Mammary epithelial cell (primary cell): ENCODE measurements at places on chromosomes 16 and 17. TPM values are rescaled to one million over a fixed set of nuclear protein-coding genes. Genes with fewer than 3 reads are reported as not detected.

The MYO15A gene
- total RNA-seq: 0.67 TPM

The LPCAT2 gene
- 173 TPM for total RNA-seq

GRCh38 chr17:13643180-13643579 is 41.5 kb upstream of the HS3ST3A1 start:
- no peak for DNase-seq

The SOST gene
- not detected for total RNA-seq

The KCNJ18 gene
- total RNA-seq: not detected

GRCh38 chr16:29012913-29013553 is 28.2 kb downstream of the LAT start:
- DNase-seq: no peak

DNA sequence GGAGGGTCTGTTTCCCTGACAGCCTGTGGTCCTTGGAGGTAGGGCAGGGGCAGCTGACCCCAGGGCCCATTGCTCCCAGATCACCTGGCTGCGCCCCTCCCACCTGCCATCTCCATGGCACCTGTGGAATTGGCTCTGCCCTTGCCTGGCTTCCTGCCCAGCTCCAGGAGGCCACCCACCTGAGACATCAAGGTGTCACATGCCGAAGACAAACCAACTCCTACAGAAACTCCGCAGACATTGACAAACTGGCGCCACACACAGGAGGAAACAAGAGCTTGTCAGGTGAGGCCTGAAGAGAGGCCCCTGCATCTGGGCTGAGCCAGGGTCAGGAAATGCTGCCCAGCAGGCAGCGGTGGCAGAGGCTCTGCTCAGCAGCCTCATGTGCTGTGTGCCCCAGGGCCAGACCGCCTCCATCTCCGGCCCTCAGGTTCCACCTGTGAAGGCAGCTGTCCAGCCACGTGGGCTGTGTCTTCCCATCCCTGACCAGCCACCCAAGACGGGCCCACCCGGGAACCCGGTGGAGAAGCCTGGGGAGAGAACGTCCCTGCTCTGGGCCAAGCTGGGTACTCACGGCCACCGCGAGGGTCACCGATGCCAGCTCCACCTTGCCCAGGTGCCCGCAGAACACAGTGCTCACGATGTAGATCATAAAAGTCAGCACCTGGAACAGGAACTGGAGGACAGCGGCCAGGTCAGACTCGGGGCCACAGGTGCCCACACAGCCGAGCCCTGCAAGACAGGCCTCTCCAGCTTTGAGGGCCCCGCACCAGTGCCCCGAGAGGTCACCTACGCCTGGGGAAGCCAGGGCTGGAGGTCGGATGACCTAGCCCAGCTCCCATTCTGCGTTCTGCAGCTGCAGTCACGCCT is 1.6 kb downstream of the SLC47A2 start:
- no peak for DNase-seq

DNA sequence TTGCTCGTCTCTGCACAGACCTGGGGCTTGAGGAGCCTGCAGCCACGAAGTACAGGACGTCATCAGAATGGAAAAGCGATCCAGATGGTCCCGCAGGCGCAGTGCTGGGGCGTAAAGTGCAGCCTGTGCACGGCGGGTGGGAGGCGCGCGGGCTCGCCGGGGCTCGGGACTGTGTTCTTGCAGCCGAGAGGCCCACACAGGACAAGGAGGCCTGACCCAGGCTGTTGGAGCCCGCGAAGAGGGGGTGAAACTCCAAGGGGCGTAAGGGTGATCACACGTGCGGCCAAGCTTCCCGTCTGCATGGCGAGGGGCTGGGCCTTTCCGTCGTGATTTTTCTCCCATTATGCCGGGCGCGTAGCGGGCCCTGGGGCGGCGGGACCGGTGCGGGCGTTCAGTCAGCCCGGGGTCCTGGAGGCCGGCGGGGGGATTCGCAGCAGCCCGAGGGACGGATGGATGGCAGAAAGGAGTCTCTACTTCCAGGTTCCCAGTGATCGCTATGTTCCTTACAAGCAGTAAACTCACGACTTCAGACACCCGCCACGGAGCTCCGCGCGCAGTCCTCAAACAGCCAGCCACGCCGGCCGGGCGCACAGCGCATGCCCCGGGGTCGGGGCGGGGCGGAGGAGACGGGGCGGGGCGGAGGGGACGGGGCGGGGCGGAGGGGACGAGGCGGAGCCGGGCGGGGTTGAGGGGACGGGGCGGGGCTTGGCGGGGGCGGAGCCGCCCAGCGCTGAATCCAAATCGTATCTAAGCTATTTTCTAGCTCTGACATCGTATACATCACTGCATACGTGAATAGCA is 141.0 kb upstream of the KCNJ18 start:
- DNase-seq: peak; percentile 69

The CKLF gene
- total RNA-seq: 26.8 TPM

DNA sequence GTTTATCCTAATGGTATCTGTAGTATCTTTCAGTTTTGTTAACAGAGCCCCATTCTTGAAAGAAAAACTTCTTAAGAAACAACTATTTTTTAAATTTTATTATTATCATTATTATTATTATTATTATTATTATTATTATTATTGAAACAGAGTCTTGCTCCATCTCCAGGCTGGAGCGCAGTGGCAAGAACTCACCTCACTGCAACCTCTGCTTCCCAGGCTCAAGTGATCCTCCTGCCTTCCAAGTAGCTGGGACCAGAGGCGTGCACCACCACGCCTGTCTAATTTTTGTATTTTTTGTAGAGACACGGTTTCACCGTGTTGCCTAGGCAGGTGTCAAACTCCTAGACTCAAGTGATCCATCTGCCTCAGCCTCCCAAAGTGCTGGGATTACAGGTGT is 23.4 kb downstream of the SUPT6H start:
- no peak for DNase-seq

The PCYT2 gene
- 19.7 and 48.7 TPM in 2 replicates for total RNA-seq

DNA sequence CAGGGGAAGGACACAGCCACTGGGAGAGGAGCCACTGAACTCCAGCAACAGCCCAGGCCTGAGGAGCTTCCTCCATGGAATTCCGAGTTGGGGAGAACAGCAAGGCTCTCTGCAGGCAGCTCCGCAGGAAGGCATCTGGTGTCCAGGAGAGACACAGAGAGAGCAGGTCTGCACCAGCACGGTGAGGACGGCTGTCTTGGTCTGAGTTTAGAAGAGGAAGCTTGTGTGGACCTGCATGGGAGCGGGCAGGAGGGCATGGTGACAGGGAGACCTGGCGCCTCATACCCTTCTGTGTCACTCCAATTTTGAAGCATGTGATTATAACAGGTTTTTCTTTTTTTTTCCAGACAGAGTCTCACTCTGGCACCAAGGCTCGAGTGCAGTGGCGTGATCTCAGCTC is 6.4 kb downstream of the SLC38A10 start:
- DNase-seq: no peak

GRCh38 chr17:73835605-73836004 is 191.4 kb upstream of the SDK2 start:
- DNase-seq: no peak

The CDH8 gene
- 0.37 TPM in 1 of 2 replicates, not detected in the other for total RNA-seq

The PRAC2 gene
- total RNA-seq: not detected

The SLC2A4 gene
- not detected for total RNA-seq

GRCh38 chr17:64156670-64157069 is 26.7 kb upstream of the ERN1 start:
- no peak for DNase-seq
